Dermis blood vessel endothelial cell (primary cell): ENCODE measurements at places on chromosomes 1 and 21. TPM values are rescaled to one million over a fixed set of nuclear protein-coding genes. Genes with fewer than 3 reads are reported as not detected.

Gene SPRR2D
- total RNA-seq: not detected in 2 replicates

Gene IFNAR1
- 22.3 and 40.3 TPM in 2 replicates for total RNA-seq

Gene C1QB
- total RNA-seq: not detected in 2 replicates

Gene CLK2
- total RNA-seq: 24.5 and 35.9 TPM in 2 replicates

Gene NCSTN
- total RNA-seq: 80.2 and 117 TPM in 2 replicates
